Type B pancreatic cell (in vitro differentiated cells): ENCODE measurements at places on chromosomes 13 and 19.
A peak's percentile ranks its signal among the peaks of the same experiment; 100 is the strongest.

GRCh38 chr19:37087110-37087509 lies 8.9 kb downstream of the ZNF420 start:
- no peaks in the 10 kb centered on the region for H3K27me3 ChIP-seq
- peaks cover 62% of the 10 kb centered on the region for H3K36me3 ChIP-seq
- no peak overlapping the region for H3K27ac ChIP-seq

- H3K4me3 ChIP-seq: no peak overlapping the region
- no peak overlapping the region for H3K27ac ChIP-seq
- peaks cover 4% of the 10 kb centered on the region for H3K36me3 ChIP-seq
- no peaks in the 10 kb centered on the region for H3K4me1 ChIP-seq
- H3K27me3 ChIP-seq: no peaks in the 10 kb centered on the region
- no peak for DNase-seq
These were observed 54.1 kb upstream of the RFXAP start for GRCh38 chr13:36764957-36765356.

DNA sequence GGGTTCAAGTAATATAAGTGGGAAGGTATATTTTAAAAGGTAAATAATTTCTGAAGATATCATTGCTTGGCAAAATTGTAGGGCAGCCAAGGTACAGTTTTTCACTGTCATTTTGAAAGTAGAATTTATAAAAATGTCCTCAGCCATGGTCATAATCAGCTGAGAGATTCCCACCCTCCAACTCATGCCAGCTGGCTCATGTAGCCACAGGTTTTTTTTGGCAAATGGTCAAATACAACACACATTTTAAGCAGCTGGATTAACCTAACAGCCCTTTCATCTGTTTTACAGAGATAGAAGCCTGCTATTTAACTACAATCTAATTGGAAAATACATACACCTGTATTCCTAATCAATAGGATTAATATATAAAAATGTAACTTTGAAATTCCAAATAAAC lies 619.2 kb upstream of the SGCG start:
- no peak for DNase-seq
- no peak overlapping the region for H3K27ac ChIP-seq
- no peak overlapping the region for H3K4me3 ChIP-seq
- no peaks in the 10 kb centered on the region for H3K27me3 ChIP-seq

GRCh38 chr19:932648-933552 lies 7.1 kb downstream of the ARID3A start:
- peak overlapping the region; percentile 72 for H3K4me3 ChIP-seq
- H3K27me3 ChIP-seq: no peaks in the 10 kb centered on the region
- H3K36me3 ChIP-seq: peaks cover 4% of the 10 kb centered on the region
- peak overlapping the region; percentile 72 for H3K27ac ChIP-seq

DNA sequence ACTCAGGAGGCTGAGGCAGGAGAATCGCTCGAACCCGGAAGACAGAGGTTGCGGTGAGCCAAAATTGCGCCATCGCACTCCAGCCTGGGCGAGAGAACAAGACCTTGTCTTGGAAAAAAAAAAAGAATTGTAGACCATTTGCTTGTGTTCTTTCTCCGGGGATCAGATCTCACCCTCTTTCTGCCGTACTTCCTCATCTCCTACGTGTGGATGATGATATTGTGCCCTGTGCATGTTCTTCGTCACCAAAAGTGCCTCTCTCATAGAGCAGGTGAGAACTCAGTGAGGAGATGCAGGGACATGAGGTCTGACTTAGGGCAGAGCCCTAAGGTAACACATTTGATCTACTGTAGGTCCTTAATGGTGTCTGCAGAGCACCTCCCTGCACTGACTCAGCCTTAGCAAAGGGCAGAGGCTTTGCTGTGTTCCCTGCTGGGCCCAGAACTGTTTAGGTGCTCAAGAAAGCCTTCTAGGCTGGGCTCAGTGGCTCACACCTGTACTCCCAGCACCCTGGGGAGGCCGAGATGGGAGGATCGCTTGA lies 1.3 kb downstream of the APOC2 start:
- no peak overlapping the region for H3K27ac ChIP-seq
- H3K4me1 ChIP-seq: peaks cover 4% of the 10 kb centered on the region
- no peak overlapping the region for H3K4me3 ChIP-seq
- H3K36me3 ChIP-seq: no peaks in the 10 kb centered on the region

- no peak for DNase-seq
- peaks cover 14% of the 10 kb centered on the region for H3K36me3 ChIP-seq
These were observed 18.9 kb downstream of the ELAVL1 start for GRCh38 chr19:7986321-7987113.

- H3K4me3 ChIP-seq: no peak overlapping the region
- H3K36me3 ChIP-seq: peaks cover 17% of the 10 kb centered on the region
- H3K27me3 ChIP-seq: no peaks in the 10 kb centered on the region
- H3K27ac ChIP-seq: no peak overlapping the region
These were observed 7.7 kb downstream of the PPP1R12C start for GRCh38 chr19:55109527-55110291.

- H3K27me3 ChIP-seq: peaks cover 9% of the 10 kb centered on the region
- DNase-seq: no peak
- H3K27ac ChIP-seq: no peak overlapping the region
- H3K4me1 ChIP-seq: peaks cover 4% of the 10 kb centered on the region
- no peak overlapping the region for H3K4me3 ChIP-seq
These were observed 163.5 kb downstream of the MTUS2 start for GRCh38 chr13:28983641-28984040.

DNA sequence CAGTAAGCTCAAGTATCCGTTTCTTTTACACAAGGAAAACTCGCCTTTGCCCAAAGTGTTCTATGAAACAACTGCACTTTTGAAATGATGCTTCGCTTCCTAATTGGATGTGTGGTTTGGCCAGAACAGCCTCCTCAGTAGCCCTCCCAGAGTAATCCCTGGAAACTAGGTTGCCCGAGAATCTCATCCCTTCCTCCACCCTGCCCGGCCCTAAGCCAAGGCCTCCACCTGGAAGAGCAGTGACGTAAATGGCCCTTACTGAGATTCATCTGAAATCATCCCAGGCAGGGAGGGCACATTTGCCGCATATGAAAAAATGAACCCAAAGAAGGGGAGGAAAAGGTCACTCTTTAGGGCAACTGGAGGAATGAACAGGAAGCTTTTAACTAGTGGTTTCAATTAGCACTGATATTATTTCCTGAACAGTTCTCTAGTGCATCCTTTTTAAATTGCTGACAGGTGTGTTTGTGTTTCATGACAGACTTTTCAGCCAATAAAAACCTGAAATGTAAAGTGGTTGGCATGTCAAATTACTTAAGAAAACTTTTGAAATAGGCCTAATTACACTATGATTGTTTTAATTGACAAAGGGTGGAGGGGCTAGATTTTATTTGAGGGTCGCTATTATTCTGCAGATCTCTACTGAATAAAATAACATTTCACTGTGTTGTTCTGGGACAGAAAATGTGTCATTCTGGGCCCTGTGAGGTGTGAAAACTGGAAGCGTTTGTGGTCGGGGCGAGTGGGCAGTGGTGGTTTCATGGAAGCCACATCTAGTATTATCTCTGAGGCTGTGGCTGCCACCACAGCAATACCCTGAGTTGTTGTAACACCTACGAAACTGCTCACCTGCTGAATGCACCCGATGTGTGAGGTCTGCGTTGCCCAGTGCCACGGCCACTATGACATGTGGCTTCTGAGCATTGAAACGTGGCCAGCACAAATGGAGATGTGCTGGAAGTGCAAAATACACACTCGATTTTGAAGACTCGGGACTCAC lies 112.1 kb downstream of the ZIC5 start:
- no peak overlapping the region for H3K27ac ChIP-seq
- peaks cover 11% of the 10 kb centered on the region for H3K4me1 ChIP-seq
- H3K27me3 ChIP-seq: peaks cover 10% of the 10 kb centered on the region
- peak overlapping the region; percentile 14 for H3K4me3 ChIP-seq

DNA sequence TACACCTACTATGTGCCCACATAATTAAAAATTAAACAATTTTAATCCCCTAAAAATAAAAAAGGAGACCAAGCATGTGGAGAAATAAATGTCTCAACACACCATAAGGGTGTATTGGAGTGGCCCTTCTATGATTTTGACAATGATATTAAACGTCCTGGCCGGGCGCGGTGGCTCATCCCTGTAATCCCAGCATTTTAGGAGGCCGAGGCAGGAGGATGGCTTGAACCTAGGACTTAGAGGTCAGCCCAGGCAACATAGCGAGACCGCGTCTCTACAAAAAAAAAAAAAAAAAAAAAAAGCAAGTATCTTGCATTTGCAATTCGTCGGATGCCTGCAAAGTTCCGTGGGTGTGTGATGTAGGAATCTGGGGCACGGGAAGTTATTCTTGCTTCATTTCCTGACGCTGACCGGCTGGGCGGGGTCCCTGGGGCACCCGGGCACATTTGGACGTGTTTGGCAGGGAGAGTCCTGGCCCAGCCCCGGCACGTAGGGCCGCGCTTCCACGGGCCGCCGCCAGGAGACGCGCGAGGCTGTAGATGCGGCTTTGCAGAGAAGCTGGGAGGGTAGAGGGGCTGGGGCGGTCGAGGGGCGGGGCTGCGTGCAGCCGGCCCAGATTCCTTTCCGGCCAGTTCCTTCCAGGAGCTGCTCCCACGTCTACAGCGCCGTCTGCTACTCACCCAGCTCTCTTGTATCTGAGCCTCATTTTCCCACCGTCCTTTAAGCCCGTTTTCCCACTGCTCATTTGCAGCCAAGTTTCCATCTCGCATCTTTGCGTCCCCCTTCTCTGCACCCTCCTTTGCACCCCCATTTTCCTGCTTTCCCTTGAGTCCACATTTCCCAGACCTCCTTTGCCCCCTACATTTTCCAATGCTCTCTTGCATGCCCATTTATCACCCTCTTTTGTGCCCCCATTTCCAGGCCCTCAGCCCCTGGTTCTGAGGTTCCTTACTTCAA lies 2.2 kb upstream of the TSPAN16 start:
- peaks cover 7% of the 10 kb centered on the region for H3K4me1 ChIP-seq
- peak; percentile 96 for DNase-seq
- no peak overlapping the region for H3K27ac ChIP-seq
- peak overlapping the region; percentile 81 for H3K4me3 ChIP-seq
- H3K36me3 ChIP-seq: no peaks in the 10 kb centered on the region

DNA sequence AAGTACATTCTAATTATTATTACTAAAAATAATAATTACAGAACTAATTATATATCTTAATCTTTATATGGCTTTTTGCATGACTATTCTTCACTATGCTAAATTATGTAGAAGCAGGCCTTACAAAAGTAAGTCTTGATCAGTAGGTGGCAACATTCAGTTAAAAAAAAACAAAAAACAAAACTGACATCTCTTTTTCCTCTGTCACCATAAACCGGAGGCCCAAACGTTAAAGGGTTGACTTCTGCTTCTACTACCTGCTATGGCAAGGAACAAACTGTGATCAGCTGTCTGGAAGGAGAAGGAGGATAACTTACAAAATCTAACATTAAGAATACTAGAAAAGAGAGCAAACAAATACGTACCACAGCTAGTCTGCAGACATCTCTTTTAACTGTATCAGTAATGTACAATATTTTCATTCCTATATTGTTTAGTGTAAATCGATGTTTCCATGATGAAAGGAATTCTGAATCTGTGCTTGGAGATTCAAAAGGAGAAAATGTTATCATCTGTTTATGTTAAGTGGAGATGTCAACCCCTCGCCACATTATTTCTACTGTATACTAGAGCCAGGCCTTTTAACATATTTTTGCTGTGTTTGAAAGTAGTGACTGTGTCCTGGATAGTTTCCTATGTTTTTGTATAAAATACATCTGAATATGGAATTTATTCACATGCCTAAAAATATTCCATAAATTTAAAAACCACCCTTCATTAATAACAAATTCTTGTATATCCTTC lies 1525.4 kb downstream of the SLITRK1 start:
- no peaks in the 10 kb centered on the region for H3K36me3 ChIP-seq
- H3K4me3 ChIP-seq: no peak overlapping the region
- H3K27ac ChIP-seq: no peak overlapping the region
- no peak for DNase-seq

DNA sequence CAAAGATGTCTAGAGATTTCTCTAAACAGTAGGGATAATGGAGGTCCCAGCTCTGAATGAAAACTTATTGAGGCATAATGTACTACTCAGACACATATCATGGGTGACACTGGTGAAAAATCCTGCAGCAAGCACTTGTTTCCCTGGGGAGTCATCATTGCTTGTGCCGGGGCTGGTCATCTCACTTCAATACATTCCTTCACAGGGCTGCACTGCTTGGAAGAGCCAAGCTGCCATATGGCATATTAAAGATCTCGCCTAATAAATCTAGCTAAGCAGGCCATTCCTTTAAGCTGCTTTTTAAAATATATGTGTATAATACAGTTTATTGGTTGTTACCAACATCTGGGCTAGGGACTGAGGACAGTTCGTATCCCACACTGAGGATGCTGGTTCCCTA lies 332.2 kb upstream of the GPC6 start:
- no peak overlapping the region for H3K4me3 ChIP-seq
- DNase-seq: no peak
- H3K27me3 ChIP-seq: no peaks in the 10 kb centered on the region
- H3K4me1 ChIP-seq: no peaks in the 10 kb centered on the region

GRCh38 chr13:57137585-57137984 lies 3.1 kb upstream of the PRR20A start:
- no peak for DNase-seq
- no peak overlapping the region for H3K4me3 ChIP-seq
- H3K27me3 ChIP-seq: no peaks in the 10 kb centered on the region

DNA sequence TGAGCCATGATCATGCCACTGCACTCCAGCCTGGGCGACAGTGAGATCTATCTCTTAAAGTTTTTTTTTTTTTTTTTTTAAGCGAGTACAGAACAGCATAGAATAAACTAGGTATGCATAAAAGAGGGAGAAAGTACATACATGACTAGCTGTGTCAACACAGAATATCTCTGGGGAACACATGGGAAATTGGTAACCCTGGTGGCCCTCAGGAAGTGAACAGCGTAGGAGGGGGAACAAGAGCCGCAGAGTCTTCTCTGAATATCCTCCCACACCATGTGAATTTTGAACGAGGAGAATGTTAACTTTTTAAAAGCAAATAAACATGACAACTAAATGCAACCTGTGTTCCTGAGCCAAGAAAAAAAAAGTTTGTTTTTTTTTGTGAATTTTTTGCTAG lies 15.2 kb downstream of the PHLDB3 start:
- no peak for DNase-seq
- H3K27ac ChIP-seq: no peak overlapping the region
- H3K4me3 ChIP-seq: no peak overlapping the region
- H3K36me3 ChIP-seq: peaks cover 3% of the 10 kb centered on the region
- H3K4me1 ChIP-seq: no peaks in the 10 kb centered on the region
- no peaks in the 10 kb centered on the region for H3K27me3 ChIP-seq

DNA sequence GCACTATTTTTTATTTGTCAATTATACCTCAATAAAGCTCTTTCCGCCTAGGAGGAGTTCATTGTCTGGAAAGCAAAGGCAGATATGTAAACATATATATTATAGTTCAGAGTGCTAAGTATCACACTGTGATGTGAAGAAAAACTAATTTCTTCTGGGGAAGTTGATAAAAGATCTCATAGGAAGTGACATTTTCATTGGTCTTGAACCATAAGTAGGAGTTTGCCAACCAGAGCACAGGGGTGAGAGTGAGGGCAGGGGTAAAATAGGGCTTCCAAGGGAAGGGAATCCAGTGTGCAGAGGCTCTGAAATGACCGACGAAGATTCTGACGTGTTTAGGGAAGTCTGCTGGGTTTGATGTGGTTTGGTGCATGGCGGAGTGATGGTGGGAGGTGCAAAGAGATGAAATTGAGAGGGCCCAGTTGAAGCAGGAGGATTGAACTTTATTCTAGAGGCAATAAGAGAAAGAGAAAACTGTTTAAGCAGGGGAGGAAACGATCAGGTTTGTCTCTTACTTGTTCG lies 780 bp upstream of the GTF2F2 start:
- no peak overlapping the region for H3K4me3 ChIP-seq
- H3K27ac ChIP-seq: no peak overlapping the region
- H3K36me3 ChIP-seq: peaks cover 5% of the 10 kb centered on the region
- peaks cover 6% of the 10 kb centered on the region for H3K4me1 ChIP-seq

- H3K27me3 ChIP-seq: peaks cover 17% of the 10 kb centered on the region
- no peaks in the 10 kb centered on the region for H3K36me3 ChIP-seq
- H3K27ac ChIP-seq: peak overlapping the region; percentile 84
- no peak overlapping the region for H3K4me3 ChIP-seq
- H3K4me1 ChIP-seq: no peaks in the 10 kb centered on the region
These were observed 36.9 kb downstream of the ARRDC2 start for GRCh38 chr19:18044825-18045304.
